ENCODE measurements at places on chromosomes 3 and 15.

- no peak for DNase-seq
Observed at GRCh38 chr3:124787476-124788195, 57.4 kb downstream of the UMPS start.

GRCh38 chr15:68797191-68797590, 23.5 kb downstream of the ANP32A start:
- no peak for DNase-seq

DNA sequence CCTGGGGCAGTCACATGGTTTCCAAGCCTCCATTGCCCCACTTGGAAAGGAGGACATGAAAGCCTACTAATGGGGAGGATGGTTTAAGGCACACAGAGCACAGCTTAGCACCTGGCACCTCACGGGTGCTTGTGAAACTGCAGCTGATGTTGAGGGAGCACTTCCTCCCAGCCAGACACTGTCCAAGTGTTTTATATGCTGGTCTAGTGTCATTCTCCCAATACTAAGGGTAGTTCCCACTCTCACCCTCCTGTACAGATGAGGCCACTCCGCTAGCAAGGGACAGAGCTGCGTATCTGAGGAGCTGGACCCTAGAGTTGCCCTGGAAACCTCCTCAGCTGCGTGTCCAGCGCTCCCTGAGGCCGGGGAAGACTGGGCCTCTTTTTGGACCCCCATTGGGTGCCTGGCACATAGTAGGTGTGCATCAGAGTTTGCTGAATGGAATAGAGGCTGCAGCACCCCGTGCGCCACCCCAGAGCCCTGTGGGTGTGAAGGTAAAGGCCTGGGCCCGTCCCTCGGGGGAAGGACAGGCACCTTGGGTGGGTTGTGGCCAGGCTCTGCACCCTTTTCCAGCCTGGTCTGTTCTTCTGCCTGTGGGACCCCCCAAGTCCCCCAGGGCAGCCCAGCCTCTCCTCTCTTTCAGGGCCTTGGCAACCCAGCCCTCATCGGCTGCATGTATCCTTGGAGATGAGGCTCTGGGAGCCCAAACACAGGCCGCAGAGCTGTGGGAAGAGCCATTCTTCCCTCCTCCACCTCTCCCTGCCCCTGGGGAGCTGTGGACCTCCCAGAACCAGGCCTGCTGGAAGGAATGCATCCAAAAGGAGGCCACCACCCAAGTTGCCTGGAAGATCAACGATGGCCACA, 31.3 kb downstream of the DNASE1L3 start:
- no peak for DNase-seq

GRCh38 chr15:69324565-69324964, 25.9 kb downstream of the PAQR5 start:
- no peak for DNase-seq

DNA sequence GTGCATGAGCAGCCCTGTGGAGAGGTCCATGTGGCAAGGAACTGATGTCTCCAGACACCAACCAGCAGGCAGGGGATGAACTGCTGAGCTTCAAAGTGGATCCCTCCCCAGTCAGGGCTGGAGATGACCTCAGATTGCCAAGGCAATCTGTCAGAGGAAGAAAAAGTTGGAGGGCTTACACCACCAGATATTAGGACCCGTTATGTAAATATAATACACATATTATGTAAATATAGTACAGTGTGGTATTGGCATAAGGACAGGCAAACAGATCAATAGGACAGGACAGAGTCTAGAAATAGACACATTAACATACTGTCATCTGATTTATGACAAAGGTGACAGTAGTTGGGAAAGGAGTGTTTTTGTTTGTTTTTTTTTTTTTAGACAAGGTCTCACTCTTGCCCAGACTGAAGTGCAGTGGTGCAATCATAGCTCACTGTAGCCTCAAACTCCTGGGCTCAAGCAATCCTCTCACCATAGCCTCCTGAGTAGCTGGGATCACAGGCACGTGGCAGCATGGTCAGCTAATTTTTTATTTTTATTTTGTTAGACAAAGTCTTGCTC, 18.0 kb upstream of the RAB7A start:
- no peak for DNase-seq

GRCh38 chr3:192408007-192408646, 319.2 kb downstream of the FGF12 start:
- peak; percentile 64 for DNase-seq

GRCh38 chr3:129399895-129400357, 28.5 kb downstream of the EFCAB12 start:
- DNase-seq = no peak

- DNase-seq = no peak
Observed at GRCh38 chr3:187251599-187251998, 39.9 kb downstream of the MASP1 start.

DNA sequence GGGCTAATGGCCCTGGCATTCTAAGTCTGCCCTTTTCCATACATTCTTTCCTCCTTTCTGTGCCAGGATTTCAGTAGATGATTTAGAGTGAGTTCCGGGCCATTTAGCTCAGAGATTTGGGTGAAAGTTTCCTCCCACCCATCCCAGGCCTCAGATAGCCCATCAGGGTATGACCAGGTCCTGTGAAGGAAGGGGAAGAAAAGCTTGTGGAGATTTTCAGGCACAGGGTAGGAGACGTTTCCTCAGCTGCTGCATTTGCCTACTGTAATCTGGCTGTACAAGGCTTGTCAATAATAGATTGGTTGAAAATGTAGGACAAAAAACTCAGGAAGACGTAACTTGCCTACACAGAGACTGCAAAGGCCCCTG, 63.2 kb upstream of the BCL6 start:
- DNase-seq = no peak

DNA sequence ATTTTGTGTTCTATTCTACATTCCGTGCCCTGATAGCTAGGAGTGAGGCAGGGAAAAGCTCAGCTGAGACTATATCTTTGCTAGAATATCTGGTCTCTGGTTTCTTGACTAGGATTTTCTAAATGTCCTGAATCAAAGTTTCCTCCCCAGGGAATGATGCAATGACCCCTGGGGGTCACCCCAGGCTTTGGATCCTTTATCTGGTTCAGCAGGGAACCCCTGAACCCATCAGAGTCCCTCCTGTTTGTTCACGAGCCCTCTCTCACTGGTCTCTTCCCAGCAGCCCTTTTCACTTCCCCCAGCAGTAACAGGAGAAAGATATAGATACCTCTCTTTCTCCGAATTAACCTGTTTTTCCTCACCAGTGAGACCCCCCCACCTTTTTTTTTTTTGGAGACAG, 14.3 kb downstream of the TM2D3 start:
- no peak for DNase-seq

GRCh38 chr15:91182101-91182500, 82.0 kb downstream of the SV2B start:
- no peak for DNase-seq

DNA sequence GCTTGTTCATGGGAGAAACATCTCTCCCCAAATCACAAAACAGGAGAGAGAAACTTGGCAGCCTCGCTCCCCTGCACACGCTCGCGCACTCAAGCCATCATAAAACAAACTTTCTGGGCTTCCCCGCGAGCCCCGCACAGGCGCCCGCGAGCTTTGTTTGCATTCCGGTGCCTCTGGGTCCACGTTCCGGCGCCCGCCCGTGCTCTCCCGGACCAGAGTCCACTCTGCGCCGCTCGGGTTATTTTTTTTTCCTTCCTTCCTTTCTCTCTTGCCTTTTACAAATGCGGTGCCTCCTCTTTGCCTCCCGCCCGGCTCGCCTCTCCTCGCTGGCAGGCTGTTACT, 363 bp downstream of the MAGI1 start:
- no peak for DNase-seq

GRCh38 chr3:184765730-184766074, 46.3 kb upstream of the VPS8 start:
- no peak for DNase-seq

DNA sequence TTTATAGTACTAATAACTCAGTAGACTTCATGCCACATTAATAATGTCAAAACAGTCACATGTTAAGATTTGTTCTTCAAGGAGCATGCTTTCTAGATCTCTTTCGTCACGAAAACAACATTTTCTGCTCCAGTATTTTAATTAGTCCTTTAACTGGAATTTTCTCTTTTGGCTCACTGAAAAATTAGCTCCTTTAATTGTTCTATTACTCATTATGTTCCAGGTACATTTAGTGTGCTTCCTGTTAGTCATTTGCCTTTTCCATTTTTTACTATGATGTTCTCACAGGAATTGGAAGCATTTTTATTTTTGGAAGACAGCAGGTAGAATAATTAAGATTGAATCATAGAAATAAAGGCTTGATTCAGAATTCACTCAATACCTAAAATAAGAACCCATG, 111.2 kb downstream of the SLC9A9 start:
- DNase-seq = no peak

GRCh38 chr15:34951993-34952392, 17.5 kb downstream of the AQR start:
- DNase-seq = no peak

- no peak for DNase-seq
Observed at GRCh38 chr15:89128320-89129122, 40.3 kb downstream of the ABHD2 start.

DNA sequence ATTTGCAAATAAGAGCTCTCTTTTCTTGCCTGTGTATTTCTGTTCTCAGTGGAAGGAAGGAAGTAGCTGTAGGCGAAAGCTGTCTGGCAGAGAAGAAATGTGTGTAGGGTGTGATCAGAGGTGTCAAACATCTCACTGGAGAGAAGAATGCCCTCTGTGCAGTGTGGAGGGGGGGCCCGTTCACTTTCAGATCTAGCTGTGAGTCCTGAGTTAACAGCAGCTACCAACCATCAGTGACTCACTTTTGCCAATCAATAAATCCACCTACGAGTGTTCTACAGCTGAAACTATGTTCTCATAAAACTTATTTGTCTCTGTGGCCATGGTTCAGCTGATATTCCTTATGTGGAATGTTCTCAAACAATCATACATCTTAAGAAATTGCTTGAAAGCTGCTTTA, 103.7 kb downstream of the FRMD4B start:
- no peak for DNase-seq

GRCh38 chr15:94008104-94009074, 223.0 kb upstream of the MCTP2 start:
- no peak for DNase-seq

GRCh38 chr15:59885832-59886231, 118.3 kb upstream of the FOXB1 start:
- DNase-seq = no peak

DNA sequence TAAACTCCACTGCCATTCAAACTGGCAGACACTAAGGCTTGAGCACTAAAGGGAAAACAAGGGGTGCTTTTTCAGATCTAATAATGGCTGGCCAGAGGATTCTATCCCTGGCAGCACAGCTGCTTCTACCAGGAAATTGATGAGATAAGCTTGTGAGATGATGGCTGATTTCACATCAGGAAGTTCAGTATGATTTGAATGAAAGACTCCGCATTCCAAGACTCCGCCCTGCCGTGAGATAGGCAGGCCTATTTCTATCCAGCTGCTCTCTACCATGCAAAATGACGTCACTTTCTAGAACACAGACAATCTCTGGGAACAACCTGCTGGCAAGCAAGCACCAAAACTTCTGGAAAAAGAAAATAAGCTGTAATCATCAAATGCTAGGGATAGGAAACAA, 171.8 kb downstream of the WDR76 start:
- peak; percentile 24 for DNase-seq

DNA sequence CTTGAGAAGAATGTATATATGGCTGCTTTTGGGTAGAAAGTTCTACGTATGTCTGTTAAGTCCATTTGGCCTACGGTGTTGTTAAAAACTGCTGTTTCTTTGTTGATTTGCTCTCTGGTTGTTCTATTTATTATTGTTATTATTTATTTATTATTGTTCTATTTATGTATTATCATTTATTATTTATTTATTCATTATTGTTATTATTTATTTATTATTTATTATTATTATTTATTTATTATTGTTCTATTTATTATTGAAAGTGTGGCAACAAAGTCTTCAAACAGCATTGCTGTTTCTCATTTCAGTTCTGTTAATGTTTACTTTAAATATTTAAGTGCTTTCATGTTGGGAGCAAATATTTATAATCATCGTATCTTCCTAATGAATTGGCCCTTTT, 66.7 kb downstream of the SI start:
- no peak for DNase-seq

- no peak for DNase-seq
Observed at GRCh38 chr3:101903451-101903871, 54.1 kb downstream of the NFKBIZ start.

GRCh38 chr3:8481380-8481779, 20.2 kb upstream of the LMCD1 start:
- DNase-seq = no peak

GRCh38 chr3:126394179-126394976, at the start of gene CFAP100:
Gene CFAP100, plus strand, starts transcription at chr3:126394909. Its CDS starts 1,092 bp downstream, at chr3:126396001.
- DNase-seq = peak; percentile 39

DNA sequence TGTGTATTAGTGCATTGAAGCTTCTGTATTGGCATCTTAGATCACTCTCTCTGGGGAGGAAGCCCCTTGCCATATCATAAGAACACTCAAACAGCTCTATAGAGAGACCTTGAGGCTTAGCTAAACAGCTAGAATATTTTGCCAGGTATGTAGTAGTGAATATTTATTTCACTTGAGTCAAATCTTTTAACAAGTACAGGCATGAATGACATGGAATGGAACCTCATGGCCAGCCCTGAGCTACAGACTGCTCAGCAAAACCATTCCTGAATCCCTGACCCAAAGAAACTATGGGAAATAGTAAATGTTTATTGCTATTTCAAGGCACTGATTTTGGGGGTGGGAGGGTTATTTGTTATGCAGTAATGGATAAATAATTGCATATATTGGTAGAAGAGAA, 604.8 kb downstream of the MECOM start:
- no peak for DNase-seq

DNA sequence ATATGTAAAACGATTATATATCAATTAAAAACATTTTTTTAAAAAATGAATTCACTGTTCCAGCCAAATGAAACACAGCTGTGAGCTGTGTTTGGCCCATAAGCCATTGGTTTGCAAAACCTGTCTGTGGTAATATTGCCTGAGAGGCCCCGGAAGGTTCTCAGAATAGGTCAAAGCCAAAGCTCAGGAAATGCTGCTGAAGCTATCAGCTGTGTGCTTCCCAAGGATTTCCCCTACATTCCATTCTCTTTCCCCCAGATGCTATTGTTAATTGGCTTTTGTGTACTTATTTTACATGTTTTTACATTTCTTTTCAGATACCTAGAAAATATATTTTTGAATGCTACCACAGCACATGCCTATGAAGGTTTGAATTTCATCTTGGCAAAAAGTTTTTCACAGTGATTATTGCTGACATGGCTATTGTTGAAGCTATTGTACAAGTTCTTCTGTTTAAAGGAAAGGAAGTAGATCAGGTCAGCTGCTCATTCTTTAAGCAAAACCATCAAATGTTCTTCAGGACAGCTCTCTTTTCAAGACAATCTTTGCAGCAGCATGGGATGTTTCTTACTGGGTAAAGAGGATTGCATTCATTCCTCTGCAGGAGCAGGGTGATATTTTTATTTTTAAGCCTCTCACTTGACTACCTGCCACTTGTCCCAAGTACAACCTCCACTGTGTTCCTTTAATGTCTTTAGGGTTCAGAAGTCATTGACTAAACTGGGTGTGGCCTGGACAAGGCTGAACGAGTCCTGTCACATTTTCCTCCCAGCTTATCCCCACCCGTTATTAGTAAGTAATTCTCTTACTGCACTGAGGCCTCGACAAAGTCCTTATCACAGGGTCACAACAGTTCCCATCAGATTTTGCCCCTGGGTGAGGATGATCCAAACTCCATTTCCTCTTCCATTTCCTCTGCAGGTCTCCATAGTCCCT, 26.3 kb upstream of the BNC1 start:
- DNase-seq = no peak

GRCh38 chr3:158434412-158435038, 136.5 kb upstream of the MLF1 start:
- DNase-seq = peak; percentile 71
